ENCODE measurements at places on chromosomes 5 and 9.

DNA sequence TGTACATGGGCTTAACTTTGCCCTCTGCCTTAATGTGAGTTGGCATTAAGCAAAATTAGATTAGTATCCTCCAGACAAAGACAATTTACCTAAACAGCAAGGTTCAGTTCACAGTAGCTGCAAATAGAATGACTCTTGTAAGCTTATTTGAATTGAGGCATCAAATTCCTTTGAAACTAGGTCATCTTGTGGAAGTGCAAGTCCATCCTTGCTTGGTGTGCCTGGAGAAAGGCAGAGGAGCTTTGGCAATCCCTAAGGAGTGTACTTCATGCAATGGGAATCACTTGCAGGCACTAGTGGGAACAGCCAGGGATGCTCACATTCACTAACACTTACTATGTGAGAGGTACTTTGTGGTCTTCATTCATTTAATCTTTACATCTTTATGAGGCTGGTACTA lies 118.3 kb downstream of the DRD1 start:
- no peak for DNase-seq

DNA sequence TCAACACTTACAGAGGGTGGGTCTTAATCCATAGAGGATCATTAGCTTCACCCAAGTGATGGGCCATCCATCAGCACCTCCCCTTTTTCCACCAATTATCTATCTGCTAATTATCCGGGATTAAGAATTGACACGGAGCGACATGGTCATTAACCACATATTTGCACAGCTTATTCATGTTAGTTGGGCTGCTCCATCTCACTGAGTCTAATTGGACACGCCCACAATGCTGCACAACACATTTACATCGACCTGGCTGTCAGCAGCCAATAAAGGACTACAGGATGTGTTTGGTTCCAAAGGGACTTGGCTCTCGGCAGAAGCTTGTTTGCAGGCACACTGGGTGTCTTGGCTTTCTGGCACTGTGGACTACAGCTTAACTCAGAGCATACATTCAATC lies 21.6 kb downstream of the FOXE1 start:
- no peak for DNase-seq

DNA sequence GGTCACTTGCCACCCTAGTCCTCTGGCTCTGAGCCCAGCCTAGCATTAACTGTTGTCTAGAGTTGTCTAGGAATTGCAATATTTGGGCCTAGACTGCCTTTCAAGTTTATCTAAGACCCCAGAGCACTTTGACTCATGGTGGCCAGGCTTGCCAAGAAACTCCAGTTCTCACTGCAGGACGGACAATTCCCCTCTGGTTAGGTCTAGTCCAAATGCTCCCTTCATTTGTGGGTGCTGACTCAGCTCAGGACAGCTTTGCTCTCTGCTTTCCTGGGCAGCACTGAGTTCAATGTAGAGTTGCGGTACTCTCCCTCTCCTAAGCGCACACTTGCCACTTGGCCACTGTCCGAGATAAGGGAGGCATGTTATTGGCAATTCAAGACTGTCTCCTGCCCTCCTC lies 619.4 kb downstream of the TLE1 start:
- DNase-seq = no peak

- no peak for DNase-seq
These were observed 126.6 kb upstream of the HMHB1 start for GRCh38 chr5:143685246-143685815.

DNA sequence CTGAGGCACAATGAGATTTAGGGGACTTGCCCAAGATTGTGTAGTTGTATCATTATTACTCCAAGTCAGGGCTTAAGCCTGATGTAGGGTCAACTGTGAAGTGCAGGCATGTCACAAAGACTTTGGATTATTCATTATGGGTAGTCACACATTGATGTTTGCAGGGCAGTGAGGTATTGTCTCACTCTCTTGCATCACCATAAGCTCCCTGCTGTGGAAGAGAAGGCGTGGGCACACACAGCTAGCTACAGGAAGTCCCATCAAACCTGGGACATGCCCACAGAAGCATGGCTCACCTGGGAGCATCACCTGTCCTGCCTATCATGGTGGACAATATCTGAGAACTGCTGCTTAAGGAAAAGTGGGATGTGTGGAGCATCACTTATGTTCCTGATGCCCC lies 42.1 kb downstream of the TMOD1 start:
- DNase-seq = no peak

GRCh38 chr9:76302947-76303550 lies 91.2 kb downstream of the RFK start:
- no peak for DNase-seq

DNA sequence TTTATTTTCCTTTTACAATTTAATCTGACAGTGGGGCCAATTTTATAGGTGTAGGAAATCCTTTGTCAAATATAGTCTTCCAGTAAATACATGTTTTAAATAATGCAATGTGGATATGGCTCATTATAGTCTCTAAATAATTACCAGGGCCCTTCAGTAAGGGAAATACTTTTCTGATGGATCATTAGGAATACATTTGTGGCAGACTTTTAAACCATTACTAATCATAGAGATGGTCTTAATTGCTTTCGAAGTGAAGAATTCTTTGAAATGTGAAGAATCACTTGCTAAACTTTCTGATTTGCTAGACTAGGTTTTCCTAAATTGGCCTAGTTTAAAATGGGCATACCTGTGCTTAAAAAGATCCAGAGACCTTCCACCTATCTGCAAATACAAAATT lies 105.6 kb upstream of the ELL2 start:
- no peak for DNase-seq

DNA sequence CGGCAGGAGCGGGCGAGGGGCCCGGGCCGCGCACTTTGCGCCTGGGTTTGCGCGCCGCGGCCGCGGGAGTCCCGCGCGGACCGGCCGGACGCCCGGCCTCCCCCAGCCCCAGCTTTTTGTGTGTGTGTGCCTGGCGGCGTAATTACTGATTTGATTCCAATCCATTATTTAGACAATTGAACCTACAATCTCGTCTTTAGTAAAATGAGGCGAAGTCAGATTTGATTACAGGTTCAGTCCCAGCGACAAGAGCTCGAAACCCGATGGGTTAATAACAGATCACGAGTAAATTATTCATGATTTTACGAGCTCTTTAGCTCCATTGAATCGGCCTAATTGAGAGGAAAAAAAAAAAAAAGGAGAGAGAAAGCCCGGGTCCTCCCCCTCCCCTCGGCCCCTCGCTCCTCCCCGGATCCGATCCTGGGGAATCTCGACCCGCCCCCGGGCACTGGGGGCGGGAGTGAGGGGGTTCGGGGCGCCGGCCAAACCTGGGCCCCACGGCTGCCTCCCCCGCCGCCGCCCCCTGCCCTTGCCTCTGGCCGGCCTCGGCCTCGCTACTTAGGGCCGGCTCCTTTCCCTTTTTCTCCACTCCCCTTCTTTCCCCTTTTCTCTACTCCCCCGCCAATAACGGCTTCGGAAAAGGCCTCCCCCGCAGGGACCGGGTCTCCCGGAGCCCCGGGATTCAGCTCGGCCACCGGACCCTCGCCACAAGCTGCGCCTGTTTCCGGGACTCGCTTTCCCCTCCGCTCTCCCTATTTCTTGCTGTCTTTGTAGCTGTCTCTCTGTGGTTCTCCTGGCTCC lies 6.6 kb downstream of the LHX2 start:
- no peak for DNase-seq

DNA sequence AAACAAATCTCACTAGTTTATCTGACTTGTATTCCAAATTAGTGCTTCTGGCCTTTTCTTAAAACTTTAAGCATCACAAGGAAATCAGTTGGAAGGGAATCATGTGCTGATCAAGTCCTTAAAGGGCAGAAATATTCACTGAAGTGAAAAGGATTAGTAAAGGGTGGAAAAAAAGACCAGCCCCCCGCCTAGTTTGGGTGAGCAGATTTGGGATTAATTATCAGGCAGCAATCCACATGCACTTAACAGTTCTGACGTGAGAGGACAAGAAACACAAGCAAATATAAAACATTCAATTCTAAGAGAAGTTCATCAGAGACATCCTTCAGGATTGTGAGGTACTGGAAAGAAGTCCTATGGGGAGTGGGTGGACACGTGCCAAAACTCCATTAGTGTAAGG lies at the start of gene TYRP1:
TYRP1 (plus strand) TSS at position 245 of the 400 bp plus-strand sequence. CDS start 612 bp downstream, outside the sequence.
- DNase-seq = no peak

DNA sequence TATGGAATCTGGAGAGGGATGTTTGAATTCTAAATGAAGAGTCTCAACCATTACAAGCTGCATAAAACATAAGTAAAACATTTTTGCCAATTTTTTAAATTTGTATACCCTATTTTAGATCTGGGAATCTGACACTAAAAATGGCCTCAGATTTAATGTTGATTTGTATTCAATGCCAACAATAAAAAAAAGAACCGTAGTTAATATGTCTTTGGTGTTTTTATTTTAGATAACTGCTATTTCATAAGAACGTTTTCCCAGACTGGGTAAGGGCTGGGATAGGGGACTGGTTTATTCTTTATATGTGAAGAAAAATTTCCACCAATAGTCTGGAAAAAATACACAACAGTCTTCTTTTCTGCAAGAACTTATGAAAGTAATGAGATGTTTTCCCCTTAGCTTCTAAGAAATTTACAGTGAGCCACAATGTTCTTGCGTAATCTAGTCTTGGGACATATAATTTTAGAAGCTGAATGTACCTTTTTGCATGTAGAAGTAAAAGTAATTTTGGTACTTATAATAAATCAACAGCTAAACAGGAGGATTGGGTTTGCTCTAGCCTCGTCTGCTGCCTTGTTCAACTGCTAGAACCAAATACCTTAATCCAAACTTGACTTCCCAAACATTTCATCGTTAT lies 244.6 kb upstream of the EFNA5 start:
- no peak for DNase-seq

DNA sequence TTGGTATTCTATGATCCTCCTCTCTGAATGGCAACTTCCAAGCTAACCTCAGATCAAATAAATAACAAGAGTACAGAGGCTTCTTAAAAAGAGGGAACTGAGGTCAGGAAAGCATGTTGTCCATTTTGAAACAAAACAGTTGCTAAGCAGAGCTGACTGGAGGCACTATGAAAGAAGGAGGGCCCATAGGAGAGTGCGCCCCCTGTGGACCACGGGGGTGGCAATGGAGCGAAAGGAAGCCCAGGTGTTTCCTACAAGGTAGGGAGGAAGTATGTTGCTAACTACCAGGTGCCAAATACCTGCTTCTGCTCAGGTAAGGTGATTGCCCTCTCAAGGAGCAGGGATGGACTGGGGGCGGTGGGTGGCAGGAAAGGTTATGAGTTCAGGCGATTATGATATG lies 101.8 kb upstream of the MAST4 start:
- DNase-seq = no peak

DNA sequence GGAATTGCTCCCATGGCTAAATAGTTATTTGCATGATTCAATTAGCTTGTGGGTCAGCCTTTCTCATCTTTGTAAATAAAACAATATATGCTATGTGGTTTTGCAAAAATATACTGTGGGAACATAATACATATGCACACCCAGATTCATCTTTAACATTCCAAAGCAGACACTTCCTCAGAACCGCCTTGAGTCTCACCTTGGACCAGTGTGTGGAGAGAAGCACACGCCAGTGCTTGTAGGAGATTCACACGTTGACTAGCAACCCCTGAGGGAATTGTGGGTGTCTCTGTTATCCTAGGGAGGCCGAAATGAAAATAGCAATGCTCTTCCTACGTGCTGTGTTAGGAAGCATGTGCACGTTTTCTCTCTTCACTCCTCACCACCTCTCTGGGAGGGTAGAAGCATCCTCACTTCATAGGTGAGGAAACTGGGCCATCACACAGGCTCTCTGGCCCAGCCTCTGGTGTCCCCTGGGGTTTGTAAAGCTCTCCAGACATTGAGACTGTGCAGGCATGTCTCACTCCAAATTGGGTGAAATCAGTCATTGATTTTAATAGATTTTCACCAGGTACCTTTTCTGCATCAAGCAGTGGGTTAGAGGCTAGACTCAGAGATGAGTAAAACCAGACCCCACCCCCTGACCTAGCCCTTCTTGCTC lies 221.7 kb downstream of the PBX3 start:
- no peak for DNase-seq

GRCh38 chr9:134570151-134570621 lies 71.4 kb upstream of the COL5A1 start:
- DNase-seq = no peak

GRCh38 chr9:90555351-90556057 lies 87.1 kb downstream of the DIRAS2 start:
- no peak for DNase-seq

GRCh38 chr5:135218790-135219568 lies 180.1 kb downstream of the MACROH2A1 start:
- no peak for DNase-seq

GRCh38 chr5:94698197-94698596 lies 79.7 kb downstream of the SLF1 start:
- DNase-seq = no peak

- DNase-seq = no peak
These were observed 54.0 kb downstream of the WDR41 start for GRCh38 chr5:77438071-77438470.

- no peak for DNase-seq
These were observed 31.2 kb upstream of the LAMC3 start for GRCh38 chr9:130977811-130978221.

DNA sequence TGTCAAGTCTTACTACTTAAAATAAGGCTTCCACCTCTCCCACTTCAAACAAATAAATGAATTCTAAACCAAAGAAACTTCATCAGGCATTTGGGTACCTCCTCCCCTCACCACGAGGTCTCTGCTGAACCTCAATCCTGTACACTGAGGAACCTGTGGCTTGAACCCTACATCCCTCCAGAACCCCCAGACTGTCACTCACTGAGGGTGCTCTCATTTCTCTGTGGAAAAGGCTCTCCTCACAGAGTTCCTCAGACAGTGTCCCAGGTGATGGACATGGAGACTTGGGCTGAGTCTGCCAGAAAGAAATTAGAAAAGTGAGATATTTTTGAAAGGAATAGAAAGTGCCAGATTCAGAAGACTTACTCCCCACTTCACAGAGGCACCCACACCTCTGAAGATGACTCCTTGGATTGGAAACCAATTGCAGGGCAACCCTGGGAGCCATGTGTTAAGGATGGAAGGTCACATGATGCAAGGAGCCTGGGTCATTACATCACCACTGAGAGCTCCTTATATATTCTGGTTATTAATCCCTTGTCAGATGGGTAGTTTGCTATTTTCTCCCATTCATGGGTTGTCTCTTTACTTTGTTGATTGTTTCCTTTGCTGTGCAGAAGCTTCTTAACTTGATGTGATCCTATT lies 19.8 kb downstream of the MLANA start:
- no peak for DNase-seq

DNA sequence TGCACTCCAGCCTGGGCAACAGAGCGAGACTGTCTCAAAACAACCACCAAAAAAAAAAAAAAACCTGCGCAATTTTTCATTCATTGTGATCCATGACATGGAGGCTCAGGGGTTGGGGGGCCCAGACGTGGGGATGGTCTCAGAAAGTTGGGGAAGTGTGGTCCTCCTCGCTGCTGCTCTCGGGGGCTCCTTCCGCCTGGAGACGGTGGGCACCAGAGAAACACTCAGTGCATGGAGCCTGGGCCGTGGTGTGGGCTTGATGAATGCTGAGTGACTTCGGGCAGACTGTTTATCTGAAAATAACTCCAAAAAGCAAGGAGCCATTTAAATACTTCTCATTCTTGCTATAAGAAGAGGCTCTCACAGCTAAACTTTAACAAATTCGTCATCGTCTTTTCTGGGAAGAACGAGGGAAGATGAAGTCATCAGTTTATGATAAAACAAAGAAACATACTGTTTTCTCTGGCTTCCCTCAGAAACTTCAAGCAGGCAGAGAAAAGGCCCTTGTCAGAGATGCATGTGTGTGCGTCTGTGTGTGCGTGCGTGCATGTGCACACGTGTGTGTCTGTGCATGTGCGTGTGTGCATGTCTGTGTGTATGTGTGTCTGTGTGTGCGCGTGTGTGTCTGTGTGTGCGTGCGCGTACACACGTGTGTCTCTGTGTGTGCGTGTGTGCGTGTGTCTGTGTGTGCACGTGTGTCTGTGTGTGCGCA lies 35.0 kb downstream of the RASGEF1C start:
- DNase-seq = no peak

- DNase-seq = no peak
These were observed 72.3 kb downstream of the PTBP3 start for GRCh38 chr9:112261133-112261532.
